ENCODE measurements at places on chromosomes 2 and 18. TPM values are rescaled to one million over a fixed set of nuclear protein-coding genes. Genes with fewer than 3 reads are reported as not detected.

UGT1A4 gene
- not detected for total RNA-seq

DNA sequence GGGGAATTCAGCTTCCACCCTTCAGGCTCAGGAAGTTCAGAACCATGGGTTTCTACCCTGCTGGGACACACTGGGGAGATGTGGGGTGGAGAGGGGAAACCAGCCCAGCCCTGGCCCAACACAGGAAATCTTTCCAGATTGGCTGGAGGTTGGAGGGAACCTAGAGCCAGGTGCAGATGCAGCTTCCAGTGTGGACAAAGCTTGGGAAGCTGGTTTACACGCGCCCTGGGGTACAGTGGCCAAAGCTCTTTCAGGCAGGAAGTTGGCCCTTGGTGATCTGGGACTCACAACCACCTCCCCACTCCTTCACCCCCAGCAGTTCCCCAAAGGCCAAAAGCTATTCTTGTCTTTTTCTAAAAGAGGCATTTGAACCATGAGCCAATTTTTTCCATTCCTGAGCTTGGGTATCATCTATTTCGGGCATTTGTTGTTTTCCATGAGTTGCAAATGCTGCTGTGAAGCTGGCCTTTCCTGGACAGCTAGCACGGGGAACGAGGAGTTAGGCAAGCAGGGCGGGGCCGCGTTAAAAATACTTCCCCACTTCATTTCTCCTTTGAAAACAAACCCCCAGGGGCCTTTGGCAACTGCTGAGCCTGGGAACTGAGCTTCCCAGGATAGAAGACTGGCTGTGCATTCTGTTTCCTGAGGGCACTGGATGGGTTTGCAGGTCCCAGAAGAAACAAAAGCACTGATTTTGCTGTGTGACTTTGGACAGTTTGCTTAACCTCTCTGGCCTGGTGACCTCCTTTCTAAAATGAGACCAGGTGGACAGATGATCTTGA is 3.1 kb upstream of the ARID5A start:
- peak; percentile 97 for DNase-seq

EEF1B2 gene
- 389 TPM for total RNA-seq

TGFA gene
- 0.71 TPM for total RNA-seq

DNA sequence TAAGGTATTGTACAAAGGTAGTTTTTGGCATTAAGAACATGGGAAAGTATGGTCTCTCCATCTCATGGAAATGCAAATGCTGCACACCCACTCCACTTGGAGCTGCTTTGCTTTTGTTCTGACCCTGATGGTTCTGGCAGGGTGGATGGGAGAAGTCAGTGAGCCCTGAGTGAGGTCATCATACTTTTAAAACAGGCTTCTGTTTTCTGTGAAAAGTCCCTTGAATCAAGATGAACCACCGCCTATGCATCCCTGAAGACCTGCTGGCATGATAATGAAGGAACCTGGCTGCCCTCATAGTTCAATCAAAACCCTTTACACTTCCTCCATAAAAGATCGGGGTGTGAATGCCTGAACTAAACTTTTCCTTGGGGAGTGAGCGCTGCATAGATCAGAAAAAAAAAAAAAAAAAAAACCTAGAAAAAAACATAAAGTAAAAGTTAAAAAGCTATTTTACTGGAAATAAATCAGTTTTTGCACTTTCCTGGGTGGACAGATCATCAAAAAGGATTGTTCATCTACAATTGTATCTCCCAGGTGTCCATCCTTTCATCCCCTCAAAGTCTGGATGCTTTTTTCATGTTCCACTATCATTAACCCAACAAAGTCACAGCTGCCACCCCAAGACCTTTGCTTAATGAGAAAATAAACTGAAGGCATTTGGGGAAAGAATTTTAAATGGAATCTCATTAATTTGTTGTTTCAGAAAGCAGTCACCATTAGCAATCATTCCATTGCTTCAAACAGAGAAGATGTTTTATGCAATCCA is 728.1 kb upstream of the DDX18 start:
- no peak for DNase-seq

DNA sequence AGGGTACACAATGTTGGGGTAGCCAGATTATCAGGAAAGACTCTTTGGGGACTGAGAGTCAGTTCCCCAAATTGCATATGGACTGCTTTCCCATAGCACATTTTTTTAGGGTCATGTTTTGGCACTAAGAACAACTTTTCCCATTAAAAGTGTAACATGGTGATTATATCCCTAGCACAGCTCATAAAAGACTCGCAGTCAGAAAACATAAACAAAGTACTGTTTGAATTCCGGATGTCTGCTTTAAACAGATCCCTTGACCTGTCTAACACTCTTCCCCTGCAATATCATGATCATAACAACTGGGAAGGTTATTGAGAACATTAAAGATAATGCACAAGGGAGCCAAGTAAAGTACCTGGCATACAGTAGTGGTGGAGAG is 262.2 kb downstream of the ASXL3 start:
- no peak for DNase-seq

SPC25 gene
- total RNA-seq: 0.42 TPM

DNA sequence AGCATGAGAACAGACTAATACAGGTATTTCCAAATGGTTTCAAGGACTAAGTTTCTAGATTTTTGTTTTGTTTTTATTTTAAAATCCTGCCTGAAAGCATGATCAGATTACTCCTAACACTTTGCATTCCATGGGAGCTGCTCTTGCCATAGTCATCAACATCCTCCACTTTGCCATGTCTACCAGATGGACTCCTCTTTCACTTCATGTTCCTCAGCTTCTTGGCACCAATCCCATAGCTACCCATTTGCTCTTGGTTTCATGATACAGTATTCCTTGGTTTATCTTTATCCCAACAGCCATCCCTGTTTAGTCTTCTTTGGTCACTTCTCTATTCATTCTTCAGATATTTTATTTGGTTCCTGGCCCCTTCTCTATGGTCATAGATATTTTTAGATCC is 154.2 kb upstream of the CCDC195 start:
- DNase-seq: no peak

GRCh38 chr2:96940980-96941775 is 45.2 kb downstream of the FAM178B start:
- peak; percentile 38 for DNase-seq

DNA sequence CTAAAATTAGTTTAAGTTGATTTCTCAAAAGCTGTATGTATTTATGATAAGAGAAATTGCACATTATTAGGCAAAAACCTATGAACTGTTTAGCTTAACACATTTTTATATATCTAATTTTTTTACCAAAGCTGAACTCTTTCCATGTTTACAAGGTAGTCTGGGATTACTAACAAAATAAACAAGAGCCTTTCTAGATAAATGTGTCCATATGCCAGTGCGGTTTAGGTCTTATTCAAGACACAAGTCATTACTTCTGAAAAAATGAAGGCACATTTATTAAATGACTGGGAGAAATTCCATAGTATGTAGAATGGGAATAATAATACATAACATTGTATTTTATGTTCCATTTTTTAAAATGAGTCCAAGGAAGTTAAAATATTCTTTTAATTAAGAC is 82.0 kb downstream of the DPP4 start:
- DNase-seq: no peak

TSPYL6 gene
- total RNA-seq: not detected

DNA sequence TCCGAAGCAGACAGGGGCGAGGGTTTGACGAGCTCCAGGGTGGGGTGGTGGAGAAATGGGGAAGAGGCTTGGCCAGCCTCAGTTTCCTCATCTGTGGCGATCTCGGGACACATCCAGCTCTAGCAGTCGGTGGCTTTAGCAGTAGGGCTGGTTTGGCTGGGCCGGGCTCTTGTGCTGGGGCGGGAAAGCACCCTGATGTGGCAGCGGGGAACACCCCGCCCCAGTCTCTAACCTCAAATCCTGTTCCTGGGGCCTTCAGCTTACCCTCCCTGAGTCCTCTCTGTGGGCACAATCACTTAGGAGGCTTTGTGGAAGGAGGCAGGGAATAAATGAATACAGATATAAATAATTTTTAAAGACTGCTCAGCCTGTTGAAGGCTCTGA is 26.5 kb upstream of the MCFD2 start:
- DNase-seq: peak; percentile 87

- no peak for DNase-seq
These were observed 50.3 kb upstream of the TRIB2 start for GRCh38 chr2:12666445-12666844.

GRCh38 chr2:188235364-188235763 is 56.3 kb upstream of the GULP1 start:
- no peak for DNase-seq
